ENCODE measurements at places on chromosomes 16 and 17.

DNA sequence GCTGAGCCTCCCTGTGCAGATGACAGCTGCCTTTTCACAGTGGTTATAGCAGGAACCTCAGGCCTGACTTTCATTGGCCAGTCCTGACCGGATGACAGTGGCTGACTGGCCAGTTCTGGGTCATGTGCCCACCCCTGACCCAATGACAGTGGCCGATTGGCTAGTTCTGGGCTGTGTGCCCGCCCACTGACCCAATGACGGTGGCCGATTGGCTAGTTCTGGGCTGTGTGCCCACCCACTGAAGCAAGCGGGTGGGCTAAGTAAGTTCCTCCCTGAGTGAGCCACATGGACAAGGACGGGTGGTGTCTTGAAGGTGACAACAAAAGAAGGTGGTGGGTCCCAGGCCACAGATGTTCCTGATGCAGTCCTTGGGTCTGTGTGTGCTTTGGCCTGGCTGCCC, 9.5 kb downstream of the DEF8 start:
- peak; percentile 40 for DNase-seq

- no peak for DNase-seq
Observed at GRCh38 chr17:66304304-66305174, 2.1 kb downstream of the PRKCA start.

DNA sequence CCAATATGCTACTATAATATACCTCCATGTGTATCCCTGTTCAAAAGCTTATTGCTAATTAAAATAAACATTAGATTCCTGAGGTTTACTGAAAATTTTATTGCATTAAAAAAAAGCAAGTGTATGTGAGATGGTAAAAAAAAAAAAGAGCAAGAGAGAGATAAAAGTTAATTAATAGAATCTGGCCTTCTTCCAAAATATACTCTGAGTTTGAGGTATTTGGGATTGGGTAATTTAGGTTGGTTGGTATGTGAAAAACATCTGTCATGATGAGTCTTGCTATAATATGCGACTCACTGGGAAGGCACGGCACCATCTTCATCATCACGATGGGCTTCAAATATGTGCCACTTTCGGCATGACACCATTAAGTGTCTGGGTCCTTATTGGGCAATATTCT, 711.1 kb upstream of the SOX9 start:
- DNase-seq = no peak

GRCh38 chr17:8140065-8141029, 11.9 kb downstream of the PER1 start:
- no peak for DNase-seq

GRCh38 chr17:65049085-65049756, 7.3 kb downstream of the GNA13 start:
- DNase-seq = no peak

GRCh38 chr17:73592501-73592961, 51.7 kb downstream of the SDK2 start:
- no peak for DNase-seq

- no peak for DNase-seq
Observed at GRCh38 chr16:457732-458400, 32.4 kb downstream of the RAB11FIP3 start.

All from HCT116 (cell line).